Stimulated activated CD4-positive, alpha-beta T cell treated with anti-CD3 and anti-CD28 coated beads, TNF-alpha, amount 100 ng/mL, for 4 hours (primary cell): ENCODE measurements at places on chromosomes 3 and 15.

- DNase-seq: no peak
Observed at GRCh38 chr15:47534673-47535072, 182.6 kb upstream of the SEMA6D start.

DNA sequence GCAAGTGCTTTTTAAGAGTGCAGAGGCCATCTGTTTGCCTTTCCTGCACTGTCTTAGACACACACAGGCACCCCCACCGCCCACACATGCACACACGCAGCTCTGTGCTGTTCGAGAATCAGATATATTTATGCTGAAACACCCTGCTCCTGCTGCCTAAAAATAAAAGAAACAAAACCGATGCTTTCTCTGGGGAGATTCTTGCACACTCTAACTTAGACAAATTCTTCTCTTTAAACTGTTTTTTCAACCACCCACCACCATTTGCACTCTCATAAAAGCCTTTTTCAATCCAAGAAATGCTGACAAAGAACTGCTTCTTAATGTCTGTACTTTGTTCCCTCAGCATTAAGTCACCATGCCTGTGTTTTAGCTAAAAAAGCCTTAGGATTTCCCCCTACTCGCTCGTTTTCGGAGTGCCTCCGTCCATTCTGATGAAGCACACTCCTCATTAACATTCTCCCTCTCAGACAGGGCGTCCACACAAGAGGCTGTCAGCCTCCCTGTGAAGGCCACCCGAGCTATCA, 26.2 kb downstream of the SLC12A8 start:
- DNase-seq: peak; percentile 13

GRCh38 chr3:58349792-58350626, 17.3 kb downstream of the PXK start:
- no peak for DNase-seq

DNA sequence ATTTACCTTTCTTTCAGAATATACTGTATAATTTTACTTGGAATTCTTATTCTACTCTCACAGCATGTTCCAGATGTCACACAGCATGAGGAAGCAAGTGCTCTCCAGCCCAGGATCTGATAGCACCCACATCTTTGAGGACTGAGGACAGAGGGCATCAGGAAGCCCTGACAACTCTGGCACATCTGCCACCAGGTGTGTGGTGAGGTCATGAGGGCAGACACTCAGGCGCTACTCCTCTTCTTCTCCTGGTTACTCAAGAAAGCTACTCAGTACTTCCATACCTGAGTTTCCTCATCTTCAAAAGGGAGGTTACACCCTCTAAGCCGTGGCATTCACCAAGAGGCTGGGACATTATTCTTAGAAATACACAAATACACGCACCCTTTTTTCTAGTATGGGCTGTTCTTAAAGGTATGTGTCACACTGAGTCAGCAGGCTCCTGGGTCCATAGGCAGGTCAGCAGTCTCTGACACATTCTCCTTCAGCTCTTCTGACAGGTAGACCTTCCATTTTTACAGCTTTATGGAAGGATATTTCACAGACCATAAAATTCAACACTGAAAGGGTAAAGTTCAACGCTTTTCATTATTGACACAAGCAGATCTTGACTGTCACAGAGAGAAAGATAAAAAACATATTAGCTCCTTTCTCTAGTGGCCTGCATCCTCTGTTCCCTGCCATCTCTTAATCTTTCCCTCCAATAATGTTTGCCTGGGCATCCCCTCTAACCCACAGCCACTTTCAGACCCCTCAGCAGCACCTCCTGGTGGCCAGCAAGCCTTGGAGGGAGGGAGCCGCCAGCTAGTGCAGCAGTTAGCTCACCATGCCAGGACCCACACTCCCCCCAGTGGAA, 103.2 kb upstream of the TJP1 start:
- DNase-seq: no peak

- DNase-seq: no peak
Observed at GRCh38 chr15:85786781-85787114, 8.0 kb downstream of the KLHL25 start.

- peak; percentile 60 for DNase-seq
Observed at GRCh38 chr3:11770477-11771391, 76.0 kb downstream of the TAMM41 start.

GRCh38 chr3:30915782-30916181, 21.3 kb upstream of the GADL1 start:
- DNase-seq: no peak
